Common myeloid progenitor, CD34-positive (primary cell): ENCODE measurements at places on chromosomes 1 and 21.

DNA sequence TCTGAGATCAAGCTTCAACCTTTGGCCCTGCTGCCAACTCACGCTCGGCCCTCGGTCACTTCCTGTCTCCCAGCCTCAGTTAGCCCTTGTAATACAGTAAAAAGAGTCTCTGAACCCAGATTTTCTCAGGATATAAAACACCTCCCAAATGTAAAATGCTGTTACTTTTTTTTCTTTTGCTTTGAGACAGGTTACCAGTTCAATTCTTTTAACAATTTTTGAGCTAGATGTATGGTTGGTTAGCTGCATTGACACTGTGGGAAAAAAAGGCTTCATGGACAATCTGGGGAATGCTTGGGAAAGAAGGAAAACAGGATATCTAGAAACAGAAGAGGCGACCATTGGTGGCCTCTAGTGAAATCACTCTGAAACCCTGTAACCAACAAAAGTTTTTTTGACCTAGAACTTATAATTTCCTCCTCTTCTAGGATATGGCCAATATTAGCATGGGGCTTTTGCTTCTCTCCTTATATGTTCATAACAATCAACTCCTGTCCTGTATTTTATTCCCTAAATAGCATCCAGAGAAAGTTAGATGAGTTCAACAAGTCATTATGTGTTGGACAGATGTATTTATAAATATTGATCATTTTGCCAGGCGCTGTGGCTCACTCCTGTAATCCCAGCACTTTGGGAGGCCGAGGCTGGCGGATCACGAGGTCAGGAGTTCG, 1.3 kb downstream of the CMPK1 start:
- no peak for DNase-seq

DNA sequence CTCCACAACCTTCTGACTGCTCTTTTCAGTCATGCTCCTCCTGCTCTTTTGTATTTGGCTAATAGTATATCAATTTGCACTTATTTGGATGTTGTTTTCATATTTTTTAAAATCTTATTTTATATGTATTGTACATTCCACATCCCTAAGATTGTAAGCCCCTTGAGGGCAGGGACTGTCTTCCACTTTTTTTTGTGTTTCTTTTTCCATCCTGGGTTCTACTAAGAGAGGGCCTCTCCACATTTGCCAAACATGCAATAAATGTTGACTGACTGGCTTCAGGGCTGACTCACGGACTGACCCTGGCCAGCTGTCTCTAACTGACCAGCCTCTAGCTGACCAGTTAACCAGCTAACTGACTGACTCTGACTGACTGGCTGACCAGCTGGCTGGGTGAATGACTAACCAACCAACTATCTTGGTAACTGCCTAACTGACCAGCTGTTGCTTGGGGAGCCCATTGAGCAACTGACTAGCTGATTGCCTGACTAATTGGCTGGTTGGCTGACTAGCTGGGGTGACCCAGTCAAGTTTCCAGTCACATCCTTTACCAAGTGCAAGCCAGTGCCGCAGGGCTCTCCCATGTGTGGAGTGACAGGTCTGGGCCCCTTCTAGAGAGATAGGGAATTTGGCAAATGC, 16.1 kb downstream of the CSF1 start:
- no peak for DNase-seq

- DNase-seq = no peak
These were observed 80.5 kb downstream of the OMA1 start for GRCh38 chr1:58465825-58466629.

GRCh38 chr1:60672449-60672848, 409.9 kb upstream of the NFIA start:
- no peak for DNase-seq
